Sciatic nerve (tissue), 2 donors: ENCODE measurements at places on chromosomes 6 and 20. TPM values are rescaled to one million over a fixed set of nuclear protein-coding genes. Genes with fewer than 3 reads are reported as not detected.
A peak's percentile ranks its signal among the peaks of the same experiment; 100 is the strongest.

Gene RAD21L1
- not detected for total RNA-seq

Gene NKX2-2
- not detected for total RNA-seq

Gene DYNLT2
- 2.9 TPM for total RNA-seq

Gene EDN1
- 35.0 TPM for total RNA-seq

Gene HMGCLL1
- total RNA-seq = 3.8 TPM

Gene HAO1
- not detected for total RNA-seq

Gene CDH4
- total RNA-seq = 2.2 TPM

Gene EBF4
- 15.3 TPM for total RNA-seq

Gene RIPPLY2
- total RNA-seq = 0.80 TPM

Gene IRAK1BP1
- 5.2 TPM for total RNA-seq

DNA sequence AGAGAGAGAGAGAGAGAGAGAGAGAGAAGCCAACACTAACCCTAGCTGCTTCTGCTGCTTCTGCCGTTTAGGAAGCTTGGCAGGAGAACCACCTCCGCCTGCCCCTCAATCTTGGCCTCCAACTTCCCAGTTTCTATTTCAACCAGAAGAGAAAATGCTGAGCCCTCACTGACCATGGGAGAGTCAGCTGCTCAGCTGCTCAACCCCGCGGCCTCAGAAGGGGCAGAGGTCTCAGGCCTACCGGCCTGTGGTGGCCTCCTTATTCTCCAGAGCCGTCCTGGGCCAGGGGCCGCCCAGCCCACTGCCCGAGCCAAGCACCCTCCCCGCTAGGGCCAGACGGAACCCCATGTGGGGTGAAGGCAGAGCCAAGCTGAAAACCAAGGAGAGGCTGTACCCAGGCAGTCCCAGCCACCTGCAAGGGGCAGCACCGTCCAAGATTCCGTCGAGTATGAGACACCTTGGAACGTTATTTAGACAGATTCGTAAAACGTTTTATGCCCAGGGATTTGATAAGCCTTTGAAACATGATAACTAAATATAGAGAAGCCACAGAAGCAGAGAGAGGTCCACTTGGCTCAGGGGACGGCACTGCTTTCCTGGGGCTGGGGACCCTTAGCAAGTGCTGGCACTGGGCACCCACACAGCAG, 116.6 kb downstream of the DLL1 start:
- no peak for DNase-seq

DNA sequence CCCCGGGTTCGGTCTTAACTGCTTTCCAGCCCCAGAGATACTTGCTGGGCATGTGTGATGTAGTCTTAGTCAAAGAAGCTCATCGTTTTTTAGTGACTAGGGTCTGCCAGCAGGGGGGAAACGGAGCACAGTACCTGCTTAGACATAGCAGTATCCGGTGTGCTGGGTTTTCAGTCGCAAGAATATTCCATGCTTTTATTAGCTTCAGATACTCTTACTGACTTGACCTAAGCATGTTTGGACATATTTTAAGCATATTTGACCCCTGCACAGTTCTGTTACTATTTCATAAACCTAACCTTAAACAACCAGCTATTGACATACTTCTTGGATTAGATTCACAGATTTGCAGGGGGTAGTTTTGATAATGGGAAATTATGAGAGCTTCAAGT, 3.0 kb downstream of the E2F3 start:
- DNase-seq = no peak

GRCh38 chr20:49412254-49412653, 70.2 kb downstream of the KCNB1 start:
- DNase-seq = no peak

- no peak for DNase-seq
Observed at GRCh38 chr20:37593710-37594109, 66.0 kb upstream of the BLCAP start.

GRCh38 chr20:3804254-3804751, 8.2 kb downstream of the CDC25B start:
- no peak for DNase-seq

DNA sequence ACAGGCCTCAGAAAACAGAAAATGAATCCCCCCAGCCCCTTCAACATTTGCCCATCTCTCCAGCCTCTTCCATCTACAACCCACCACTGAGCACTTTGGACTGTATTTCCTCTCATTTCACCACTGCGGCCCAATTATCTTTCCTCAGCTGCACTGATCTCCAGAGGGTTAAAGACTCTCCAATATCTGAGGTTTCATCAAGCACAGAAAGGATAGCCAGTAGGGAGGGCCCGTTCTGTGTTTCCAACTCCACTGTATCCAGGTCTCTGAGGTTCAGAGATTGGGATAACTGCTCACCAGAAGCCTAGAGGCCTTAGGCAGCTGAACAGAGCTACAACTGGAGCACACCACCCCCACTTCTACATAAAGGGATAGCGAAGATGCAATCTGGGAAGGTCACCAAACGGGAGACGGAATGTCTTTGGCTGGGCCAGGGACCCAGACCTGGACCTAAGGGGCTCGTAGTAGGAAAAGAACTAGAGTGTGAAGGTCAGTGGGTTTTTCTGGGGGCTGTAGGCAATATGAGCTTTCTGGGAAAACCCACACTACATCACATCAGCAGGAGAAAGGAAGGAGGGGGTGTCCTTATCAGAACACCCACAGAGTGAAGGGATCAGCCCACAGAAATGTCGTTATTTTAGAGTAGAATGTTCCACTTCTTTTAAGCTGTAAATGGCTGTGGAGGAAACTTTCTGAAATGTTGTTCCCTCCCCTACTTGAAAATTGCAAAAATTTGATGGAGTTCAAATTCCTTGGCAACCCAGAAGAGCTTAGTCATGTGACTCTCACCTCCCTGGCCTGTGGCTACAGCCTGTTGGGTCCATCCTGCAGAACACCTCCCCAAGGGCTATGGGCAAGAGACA, 7.3 kb downstream of the KCNK5 start:
- DNase-seq = no peak

DNA sequence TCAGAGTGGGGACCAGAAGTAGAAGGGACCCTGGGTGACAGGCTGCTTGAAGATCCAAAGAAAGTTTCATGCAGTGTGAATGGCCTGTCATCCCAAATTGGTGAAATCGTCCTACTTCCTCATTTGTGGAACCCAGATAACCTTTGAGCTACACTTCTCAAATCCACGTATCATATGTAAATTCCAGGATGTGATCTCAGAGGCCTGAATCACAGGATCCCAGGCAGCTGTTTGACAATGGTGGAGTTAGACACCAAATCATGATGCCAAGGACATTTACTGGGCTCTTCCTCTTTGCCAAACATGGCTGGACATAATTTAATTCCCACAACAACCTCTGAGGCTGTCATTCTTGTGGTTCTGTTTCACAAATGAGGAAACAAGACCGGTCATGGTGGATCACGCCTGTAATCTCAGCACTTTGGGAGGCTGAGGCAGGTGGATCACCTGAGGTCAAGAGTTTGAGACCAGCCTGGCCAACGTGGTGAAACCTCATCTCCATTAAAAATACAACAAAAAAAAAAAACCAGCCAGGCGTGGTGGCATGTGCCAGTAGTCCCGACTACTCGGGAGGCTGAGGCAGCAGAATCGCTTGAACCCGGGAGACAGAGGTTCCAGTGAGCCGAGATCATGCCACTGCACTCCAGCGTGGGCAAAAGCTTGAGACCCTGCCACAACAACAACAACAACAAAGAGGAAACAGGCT, 39.9 kb upstream of the TTPAL start:
- DNase-seq = no peak

GRCh38 chr6:127855542-127856159, 45.2 kb downstream of the THEMIS start:
- no peak for DNase-seq

- DNase-seq = no peak
Observed at GRCh38 chr20:48163505-48163904, 378.2 kb upstream of the SULF2 start.

DNA sequence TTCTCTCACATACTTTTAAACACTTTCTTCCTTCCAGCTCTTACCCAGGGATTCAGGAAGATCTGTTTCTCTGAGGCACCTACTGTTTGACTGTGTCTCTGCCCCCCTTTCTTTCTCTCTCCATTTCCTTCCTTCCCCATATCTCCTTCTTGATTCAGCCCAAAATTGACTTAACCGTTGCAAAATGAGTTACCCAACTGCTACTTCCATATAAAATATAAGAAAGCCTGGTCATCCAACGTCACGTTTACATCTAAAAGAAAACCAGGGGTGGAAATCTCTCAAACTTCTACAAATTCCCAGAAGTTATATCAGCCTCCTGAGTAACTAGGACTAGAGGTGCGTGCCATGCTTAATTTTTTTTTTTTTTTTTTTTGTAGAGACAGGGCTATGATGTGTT, 95.2 kb upstream of the INSM1 start:
- no peak for DNase-seq

- DNase-seq = no peak
Observed at GRCh38 chr6:67757465-67758033, 877.5 kb upstream of the ADGRB3 start.

GRCh38 chr6:108578595-108579327, 18.0 kb downstream of the FOXO3 start:
- no peak for DNase-seq

DNA sequence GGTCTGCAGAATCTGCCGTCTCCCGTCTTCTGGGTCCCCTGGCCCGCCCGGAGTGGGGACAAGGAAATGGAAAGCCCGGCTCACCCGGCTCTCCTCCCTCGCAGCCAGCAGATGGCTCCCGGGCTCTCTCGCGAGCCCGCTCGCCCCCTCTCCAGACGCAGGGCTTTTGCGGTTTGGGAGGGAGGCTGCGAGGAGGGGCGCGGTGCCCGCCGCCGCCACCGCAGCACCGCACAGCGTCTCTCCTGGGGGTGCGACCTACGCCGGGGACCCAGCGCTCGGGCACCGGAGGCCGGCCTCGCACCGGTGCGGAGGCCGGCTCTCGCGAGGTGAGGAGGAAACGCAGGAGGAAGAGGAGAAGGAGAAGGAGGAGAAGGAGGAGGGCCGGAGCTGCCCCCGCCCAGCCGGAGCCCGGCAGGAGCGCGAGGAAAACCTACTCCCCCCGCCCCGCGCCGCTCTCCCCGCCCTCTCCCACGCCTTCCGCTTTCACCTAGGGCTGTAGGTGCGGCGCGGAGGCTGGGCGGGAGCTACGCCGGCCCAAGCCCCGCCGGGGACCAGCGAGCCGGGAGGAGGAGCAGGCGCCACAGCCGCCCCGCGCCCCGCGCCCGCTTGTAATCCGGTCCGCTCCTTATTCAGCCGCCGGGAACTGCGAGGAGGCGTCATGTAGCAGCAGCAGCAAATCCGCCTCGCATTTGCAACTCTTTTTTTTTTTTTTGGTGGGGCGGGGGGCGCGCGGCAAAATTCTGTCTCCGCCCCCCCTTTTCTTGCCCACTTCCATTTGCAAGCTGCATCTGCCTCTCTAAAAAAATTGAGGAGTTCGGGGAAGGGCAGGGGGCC, at the start of gene CARMIL1:
Gene CARMIL1 (plus strand): TSS at position 461 of the 834 bp plus-strand sequence. CDS start 422 bp downstream, outside the sequence.
- DNase-seq = peak; percentile 87

DNA sequence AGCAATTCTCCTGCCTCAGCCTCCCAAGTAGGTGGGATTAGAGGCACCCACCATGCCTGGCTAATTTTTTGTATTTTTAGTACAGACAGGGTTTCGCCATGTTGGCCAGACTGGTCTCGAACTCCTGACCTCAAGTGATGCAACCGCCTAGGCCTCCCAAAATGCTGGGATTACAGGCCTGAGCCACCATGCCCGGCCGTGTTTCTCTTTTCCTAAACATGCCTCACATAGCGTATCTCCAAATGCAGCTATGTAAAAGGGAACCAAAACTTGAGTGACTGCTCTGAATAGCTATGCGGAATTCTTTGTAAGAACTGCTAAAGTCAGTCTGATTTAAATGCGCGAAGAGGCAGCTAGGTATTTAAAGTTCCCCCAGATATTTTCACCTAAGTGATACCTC, 20.5 kb downstream of the BPIFA2 start:
- no peak for DNase-seq

- no peak for DNase-seq
Observed at GRCh38 chr6:166900130-166900708, 56.1 kb downstream of the RNASET2 start.

- DNase-seq = no peak
Observed at GRCh38 chr6:63023726-63024125, 187.5 kb upstream of the FKBP1C start.

DNA sequence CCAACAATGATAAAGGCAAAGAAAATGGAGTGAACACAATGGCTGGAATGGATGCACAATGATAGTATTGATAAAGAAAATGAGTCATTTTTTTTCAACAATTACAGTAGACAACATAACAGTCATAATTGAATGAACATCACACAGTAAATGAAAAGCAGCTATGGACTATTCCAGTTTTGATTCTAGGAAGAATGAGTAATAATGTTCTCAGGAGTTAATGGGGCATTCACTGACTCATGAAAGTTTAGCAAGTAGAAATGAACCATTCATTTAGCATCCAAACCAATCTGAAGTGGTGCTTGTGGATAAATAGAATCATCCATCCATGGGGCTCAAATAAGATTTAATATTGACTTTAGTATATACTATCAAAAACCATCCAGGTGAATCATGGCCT, 1029.5 kb upstream of the GJE1 start:
- DNase-seq = no peak

DNA sequence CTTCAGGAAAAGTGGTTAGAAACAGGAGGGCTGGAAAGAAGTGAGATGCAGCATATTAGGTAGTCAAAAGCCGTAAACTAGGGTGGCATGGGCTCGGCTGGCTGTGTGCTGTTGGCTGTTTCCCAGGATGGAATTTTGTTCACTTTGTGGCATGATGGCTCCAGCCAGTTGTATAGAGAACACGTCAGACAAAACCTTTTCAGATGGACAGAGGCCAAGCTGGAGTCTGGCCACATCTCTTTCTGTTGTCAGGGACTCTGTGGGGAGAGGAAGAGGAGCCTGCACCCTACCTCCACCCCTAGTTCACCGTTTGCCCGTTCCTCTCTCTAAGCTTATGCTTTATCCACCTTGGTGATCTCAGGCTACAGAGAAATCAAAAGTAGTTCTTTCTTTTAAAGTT, 22.0 kb downstream of the C6orf89 start:
- DNase-seq = no peak

- no peak for DNase-seq
Observed at GRCh38 chr6:104527761-104528415, 331.8 kb downstream of the HACE1 start.

DNA sequence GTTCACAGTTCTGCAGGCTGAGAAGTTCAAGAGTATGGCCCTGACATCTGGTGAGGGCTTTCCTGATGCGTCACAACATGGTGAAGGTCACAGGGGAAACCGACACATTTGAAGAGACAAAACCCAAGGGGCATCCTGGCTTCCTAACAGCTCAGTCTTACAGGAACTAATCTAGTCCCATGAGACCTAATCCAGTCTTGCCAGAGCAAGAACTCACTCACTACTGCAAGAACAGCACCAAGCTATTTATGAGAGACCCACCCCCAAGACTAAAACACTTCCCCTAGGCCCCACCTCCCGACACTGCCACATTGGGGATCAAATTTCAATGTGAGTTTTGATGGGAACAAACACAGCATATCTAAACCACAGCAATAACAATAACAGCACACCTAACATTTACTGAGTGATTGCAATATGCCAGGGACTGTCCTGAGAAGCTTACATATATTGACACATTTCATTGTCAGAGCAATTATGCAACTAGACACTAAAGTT, 46.6 kb downstream of the TPBG start:
- DNase-seq = no peak

DNA sequence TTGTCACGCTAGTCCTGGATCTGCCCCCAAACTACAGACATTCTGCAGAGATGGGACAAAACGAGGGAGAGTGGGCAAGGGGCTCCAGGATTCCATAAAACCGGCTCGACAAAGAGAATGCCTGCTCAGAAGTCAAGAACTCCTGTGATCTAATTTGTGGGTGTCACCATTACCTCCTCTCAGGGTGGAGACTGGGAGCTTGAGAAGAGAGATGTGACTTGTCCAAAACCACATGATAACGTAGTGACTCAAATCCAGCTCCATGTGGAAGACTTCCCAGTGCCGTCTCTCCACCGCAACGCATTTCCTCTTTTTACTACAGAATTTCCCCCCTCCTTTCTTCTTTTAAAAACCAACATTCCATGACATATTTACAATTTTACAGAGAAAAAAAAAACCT, 44.3 kb downstream of the TRERF1 start:
- no peak for DNase-seq
